ENCODE measurements at places on chromosomes 13 and 19. TPM values are rescaled to one million over a fixed set of nuclear protein-coding genes. Genes with fewer than 3 reads are reported as not detected.

ATP4B gene
- total RNA-seq: 585 TPM

DNA sequence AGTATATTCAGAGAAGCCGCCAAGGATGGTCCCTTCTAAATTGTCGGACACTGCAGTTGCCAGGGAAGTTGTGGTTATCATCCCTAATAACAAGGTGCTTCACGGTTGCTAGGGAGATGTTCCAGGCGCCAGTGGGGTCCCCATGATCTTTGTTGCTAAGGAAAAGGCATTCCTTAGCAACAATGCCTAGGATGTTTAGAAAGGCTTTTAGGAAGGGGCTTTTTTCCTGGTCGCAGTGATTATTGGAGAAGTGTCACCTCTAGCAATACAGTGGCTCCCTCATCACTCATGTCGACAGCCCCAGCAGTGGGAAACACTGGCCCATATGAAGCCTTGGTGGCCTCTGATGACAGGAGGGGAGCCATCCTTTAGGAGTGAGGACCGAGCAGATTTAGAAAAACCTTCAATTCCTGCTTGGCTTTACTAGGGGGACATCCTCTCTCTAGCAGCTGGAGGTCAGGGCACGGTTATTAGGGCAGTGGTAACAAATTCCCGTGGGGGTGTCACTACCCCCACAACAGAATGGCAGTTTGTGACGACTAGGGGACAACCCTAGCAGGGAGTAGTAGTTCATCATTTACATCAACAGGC, 6.4 kb upstream of the TMC4 start:
- H3K4me1 ChIP-seq: peaks cover 14% of the 10 kb centered on the region
- no peaks in the 10 kb centered on the region for H3K27me3 ChIP-seq
- no peak overlapping the region for H3K4me3 ChIP-seq
- no peak overlapping the region for H3K27ac ChIP-seq
- no peak for DNase-seq

DNA sequence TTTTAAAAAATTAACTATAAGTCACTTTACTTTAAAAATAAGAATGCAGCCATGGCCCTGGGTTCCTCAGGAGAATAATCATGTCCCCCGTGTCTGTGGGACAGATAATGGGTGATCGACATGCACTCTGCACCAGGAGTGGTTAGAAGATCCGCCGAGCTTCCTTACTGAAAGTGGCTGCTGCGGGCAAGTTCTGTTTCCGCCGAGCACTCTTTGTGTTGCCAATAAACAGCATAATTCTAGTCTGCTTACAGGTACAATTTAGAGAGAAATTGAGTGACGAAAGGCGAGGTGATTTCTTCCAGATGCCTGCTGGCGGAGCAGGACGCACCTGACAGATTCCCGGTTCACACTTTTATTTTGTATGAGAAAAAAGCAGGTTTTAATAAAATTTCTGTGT, 139.0 kb downstream of the SOX1 start:
- DNase-seq: no peak
- no peak overlapping the region for H3K4me3 ChIP-seq
- H3K27me3 ChIP-seq: peaks cover 33% of the 10 kb centered on the region
- H3K36me3 ChIP-seq: no peaks in the 10 kb centered on the region
- H3K4me1 ChIP-seq: no peaks in the 10 kb centered on the region

GRCh38 chr13:33971562-33971819, 153.5 kb downstream of the RFC3 start:
- no peak for DNase-seq
- H3K27ac ChIP-seq: no peak overlapping the region
- H3K4me3 ChIP-seq: no peak overlapping the region
- H3K4me1 ChIP-seq: no peaks in the 10 kb centered on the region
- no peaks in the 10 kb centered on the region for H3K36me3 ChIP-seq
- H3K27me3 ChIP-seq: no peaks in the 10 kb centered on the region

Data from stomach (tissue), 19 donors.